T-helper 2 cell (primary cell): ENCODE measurements at places on chromosomes 6 and 20.

GRCh38 chr20:920311-920710 is 4.2 kb upstream of the ANGPT4 start:
- no peak for DNase-seq

DNA sequence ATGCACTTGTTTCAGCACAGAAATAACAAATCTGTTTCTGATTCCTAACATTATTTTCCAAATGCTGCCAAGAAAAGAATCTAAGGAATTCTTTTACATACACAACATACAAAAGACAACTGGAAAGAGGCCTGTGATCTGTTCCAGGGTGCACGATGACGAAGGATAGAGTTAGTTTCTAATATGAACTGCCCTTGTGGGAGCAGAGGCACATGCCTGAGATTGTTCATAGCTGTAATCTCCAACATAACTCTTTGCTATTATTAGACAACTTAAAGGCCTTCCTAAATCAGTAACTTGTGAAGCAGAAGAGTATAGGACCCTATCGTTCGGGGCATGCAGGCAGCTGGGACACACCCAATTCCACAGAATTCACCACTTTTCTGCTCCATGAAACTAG is 41.2 kb upstream of the NHSL1 start:
- no peak for DNase-seq

DNA sequence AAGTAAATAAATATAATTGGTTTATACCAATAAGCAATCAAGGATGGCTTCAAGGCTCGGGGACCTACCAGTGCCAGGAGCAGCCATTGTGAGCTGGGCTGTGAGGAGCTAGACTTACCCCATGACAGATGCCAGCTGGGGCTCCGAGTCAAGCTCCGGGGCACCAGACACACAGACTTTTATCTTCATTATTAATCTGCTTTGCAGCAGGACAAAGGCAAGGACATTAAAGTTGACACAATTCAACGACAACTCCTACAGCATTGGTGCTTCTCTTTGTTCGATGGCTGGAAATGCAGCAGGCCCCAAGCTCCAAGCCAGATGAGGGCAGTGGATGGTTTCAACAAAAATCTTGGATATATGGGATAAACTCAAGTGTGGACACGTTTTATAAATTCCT is 68.3 kb downstream of the CD24 start:
- DNase-seq = no peak

- no peak for DNase-seq
These were observed 125.5 kb downstream of the THEMIS start for GRCh38 chr6:127775371-127775770.

DNA sequence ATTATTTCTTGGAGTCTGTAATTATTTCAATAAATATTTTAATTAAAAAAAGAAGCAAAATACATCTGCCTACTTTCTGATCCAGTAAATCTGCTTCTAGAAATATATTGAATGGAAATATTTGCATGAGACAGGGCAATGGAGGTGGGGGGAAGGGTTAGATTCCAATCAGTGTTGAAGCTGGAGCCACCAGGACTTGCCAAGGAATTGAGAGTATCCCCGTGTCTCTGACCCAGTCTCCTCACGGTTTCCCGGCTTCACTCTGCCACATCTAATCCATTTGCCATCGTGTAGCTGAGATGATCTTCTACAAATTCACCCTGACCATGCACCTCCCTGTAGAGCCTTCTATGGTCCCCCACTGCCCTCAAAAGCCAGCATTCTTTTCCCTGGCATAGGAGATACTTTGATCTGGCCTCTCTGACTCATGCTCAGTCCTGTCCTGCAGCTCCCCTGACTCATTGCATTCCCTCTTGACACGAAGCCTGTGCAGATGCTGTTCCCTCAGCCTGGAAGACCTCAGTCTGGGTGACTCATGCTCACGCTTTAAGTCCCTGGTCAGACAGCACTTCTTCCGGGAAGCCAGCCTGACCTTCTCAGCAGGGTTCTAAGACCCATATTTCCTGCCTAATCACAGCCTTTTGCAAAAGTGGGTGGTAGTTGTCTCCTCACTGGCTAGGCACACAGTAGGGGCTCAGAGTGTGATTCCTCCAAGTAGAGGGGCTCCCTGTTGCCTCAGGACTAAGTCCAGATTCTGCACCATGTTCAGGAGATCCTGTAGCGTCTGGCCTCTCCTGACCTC is 23.0 kb upstream of the FKBP1A start:
- no peak for DNase-seq

DNA sequence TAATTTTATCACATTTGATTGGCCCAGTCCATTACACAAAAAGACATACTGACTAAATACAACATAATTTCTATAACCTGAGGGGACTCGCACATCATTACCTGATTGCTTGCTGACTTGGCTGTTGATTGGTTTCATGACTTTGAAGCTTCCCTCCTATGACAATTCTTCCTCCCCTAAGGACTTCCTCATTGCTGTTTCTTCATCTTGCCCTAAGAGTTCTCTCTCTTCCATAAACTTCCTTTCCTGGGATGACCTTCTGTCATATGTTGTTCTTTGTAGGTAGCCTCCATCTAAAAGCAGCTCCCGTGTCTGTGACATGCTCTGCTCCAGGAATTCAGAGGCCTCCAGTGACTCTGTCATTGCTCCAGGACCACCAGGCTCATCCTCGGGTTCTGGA is 22.6 kb downstream of the RSPH3 start:
- no peak for DNase-seq

DNA sequence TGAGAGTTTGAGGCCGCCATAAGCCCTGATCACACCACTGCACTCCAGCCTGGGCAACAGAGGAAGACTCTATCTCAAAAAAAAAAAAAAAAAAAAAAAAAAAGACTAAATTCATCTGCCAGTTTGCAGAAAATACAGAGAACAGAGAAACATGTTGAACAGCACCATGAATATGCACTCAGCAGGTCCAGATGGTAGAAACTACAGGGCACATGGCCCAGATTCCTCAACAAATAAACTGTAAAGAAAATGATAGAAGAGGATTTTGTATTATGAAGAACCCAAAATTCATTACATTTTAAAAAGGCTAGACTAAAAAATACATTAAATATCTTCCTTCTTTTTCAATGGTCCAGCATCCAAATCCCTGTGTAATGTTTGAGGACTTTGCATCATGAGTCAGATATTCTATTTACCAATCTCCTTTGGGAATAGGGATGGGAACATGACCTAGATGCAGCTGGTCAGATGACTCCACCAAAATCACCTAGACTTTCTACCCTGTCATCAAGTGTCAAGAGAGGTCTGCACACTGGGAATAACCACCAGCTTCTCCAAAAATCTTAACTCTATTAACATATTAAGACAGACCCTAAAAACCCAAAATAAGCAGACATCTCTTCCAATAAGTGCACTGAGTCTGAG is 189.1 kb upstream of the TCF21 start:
- no peak for DNase-seq

DNA sequence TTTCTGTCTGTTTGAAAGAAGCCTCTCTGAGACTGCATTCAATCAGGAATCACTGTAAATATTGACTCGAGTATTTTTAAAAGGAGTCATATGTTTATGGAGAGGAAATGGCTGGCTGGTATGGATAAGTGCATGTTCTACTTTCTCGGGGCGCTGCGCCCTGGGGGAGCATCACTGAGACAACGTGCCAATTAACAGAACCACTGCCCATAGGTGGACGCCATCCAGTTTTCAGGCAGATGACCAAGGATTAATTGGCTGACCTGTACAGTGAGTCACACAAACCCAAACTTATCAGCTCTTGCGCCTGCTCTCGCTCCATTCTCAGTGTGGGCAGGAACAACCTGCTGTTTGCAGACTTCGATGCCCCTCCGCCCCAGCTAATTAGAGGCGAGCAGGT is 571.2 kb downstream of the QKI start:
- DNase-seq = no peak

DNA sequence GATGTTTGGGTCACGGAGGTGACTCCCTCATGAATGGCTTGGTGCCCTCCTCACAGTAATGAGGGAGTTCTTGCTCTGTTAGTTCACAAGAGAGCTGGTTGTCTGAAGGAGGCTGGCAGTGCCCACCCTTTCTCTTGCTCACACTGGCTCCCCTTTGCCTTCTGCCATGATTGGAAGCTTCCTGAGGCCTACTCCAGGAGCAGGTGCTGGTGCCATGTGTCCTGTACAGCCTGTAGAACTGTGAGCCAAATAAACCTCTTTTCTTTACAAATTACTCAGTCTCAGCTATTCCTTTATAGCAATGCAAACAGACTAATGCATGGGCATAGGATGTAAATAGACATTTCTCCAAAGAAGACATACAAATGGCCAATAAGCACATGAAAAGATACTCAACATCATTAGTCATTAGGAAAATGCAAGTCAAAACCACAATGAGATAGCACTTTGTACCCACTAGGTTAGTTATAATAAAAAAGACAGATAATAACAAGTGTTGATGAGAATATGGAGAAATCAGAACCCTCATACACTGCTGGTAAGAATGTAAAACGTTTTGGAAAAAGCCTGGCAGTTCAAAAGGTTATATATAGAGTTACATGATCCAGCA is 17.7 kb downstream of the C20orf203 start:
- DNase-seq = no peak

GRCh38 chr20:47129306-47129705 is 227.2 kb downstream of the ZMYND8 start:
- no peak for DNase-seq

- DNase-seq = no peak
These were observed 61.0 kb downstream of the NUDT3 start for GRCh38 chr6:34331371-34332050.

- DNase-seq = no peak
These were observed 75.9 kb downstream of the MYLK4 start for GRCh38 chr6:2674857-2675256.

DNA sequence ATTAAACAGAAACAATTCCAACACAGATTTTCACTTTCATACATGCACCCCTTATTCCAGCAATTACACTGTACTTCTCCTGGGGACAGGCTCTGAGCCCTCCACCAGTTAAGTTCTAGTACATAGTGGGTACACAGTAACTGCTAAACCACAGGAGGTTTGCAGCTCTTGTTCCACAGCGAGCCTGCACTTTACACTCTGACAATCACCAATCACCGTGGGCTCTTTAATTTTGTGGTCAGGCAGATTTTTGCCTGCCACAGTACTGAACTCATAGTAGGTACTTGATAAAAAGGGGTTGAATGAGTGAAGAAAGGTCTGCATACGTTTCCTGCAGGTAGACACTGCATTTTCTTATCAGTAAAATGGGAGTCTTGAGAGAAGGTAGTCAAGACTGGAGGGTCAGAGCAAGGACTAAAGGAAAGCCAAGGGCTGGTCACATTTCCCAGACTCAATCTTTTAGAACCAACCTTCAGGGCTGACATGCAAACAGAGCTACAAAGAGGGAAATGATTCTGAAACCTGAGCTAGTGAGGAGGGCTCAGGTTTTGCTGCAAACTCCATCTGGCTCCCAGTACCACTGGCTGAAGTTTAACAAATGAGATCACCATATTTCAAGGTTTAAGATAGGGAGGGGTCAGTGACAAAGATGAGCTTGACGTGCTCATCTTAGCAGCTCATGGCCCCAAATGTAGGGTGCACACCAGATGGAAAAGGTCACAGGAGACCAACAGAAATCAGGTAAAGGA is 404.6 kb downstream of the BTBD9 start:
- no peak for DNase-seq

DNA sequence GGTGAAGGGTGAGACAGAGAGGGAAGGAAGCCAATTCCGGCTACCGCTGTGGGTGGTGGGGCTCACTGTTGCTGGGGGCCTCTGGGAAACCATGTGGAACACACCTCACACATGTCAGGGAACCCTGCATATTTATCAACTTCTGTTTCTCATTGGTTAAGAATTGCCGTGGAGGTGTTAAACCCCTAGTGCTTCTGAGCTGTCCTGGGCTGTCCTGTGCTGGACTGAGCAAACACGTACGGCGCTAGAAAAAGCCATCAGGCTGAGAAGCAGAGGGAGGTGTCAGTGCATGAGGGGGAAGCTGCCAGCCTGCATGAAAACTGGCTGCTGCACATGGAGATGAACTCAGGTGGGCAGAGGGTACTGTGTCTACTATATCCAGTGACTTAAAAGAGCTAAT is 103.9 kb upstream of the JAG1 start:
- DNase-seq = no peak

DNA sequence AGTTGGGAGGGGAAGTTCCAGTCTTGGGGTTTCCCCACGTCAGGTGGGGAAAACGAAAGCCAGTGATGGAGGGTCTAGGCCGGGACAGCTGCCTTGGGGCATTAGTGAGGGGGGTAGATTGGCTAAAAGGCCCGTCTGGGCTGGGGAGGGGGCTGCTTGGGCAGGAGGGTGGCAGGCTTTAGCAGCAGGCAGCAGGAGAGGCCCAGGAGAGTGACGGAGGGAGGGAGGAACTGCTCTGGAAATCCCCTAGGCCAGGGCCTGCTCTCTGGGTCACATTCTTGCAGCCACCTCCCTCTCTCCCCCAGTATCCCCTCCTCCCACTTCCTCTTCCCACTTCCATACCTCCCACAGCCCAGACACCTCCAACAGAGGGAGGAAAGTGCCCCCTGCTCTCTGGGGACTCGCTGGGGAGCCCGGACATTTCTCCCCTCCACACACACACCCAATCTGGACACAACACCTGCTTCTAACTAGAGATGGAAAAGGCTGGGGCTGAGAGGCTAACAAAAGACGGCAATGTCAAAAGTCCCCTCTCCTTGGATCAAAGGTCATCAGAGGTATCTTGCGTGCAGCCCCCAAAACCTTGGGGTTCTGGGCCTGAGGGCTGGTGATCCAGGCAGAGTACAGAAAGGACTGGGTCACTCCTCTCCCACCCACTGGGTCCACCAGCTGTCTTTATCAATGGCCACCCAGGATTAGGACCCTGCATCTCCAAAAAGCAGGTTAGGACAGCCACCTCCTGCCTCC is 1.8 kb downstream of the NFKBIE start:
- no peak for DNase-seq

DNA sequence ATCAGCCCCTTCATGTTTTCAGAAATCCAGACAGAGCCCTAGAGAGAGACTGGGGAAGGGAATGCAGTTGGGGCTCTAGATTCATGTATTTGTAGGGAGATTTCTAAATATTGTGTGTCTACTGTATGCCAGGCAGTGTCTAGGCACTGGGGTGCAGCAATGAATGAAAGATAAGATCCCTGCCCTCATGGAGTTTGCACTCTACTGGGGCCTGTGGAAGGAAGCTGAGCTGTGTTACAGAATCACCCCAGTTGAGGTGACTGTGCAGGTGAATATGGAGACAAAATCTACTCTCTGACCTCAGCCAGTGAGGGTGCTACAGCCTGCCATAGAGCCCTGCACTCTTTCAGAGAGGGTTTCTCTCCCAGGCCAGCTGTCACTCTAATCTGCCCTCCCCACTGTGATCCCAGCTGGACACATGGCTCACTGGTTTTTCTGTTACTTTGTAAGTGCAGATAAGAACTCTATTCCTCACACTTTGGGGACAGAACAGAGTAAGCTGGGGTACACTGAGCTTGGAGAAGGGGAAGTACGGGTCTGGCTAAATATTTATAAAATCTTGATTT is 69.2 kb upstream of the E2F3 start:
- no peak for DNase-seq

GRCh38 chr6:130434174-130434873 is 68.5 kb downstream of the TMEM200A start:
- DNase-seq = no peak

- peak; percentile 14 for DNase-seq
These were observed 9.2 kb downstream of the NRN1 start for GRCh38 chr6:5997420-5997987.

- DNase-seq = no peak
These were observed 13.3 kb upstream of the GGTLC1 start for GRCh38 chr20:24001712-24002405.

- no peak for DNase-seq
These were observed 39.7 kb upstream of the COL10A1 start for GRCh38 chr6:116165596-116165995.

GRCh38 chr6:6686748-6687601 is 98.5 kb downstream of the LY86 start:
- DNase-seq = no peak
